GM23338 (cell line): ENCODE measurements at places on chromosomes 6 and 20.

GRCh38 chr6:34055223-34055933 lies 90.5 kb downstream of the GRM4 start:
- peak; percentile 82 for DNase-seq

DNA sequence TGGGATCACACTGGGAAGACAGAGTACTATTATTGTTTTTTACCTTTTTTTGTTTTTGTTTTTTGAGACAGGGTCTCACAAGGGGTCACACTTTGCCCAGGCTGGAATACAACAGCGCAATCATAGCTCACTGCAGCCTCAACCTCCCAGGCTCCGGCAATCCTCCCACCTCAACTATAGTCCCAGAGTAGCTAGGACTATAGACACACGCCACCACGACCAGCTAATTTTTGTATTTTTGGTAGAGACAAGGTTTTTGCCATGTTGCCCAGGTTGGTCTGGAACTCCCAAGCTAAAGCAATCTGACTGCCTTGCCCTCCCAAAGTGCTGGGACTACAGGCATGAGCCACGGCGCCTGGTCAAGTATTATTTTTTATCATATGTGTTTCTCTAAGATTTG lies 81.0 kb downstream of the ZMYND8 start:
- no peak for DNase-seq

DNA sequence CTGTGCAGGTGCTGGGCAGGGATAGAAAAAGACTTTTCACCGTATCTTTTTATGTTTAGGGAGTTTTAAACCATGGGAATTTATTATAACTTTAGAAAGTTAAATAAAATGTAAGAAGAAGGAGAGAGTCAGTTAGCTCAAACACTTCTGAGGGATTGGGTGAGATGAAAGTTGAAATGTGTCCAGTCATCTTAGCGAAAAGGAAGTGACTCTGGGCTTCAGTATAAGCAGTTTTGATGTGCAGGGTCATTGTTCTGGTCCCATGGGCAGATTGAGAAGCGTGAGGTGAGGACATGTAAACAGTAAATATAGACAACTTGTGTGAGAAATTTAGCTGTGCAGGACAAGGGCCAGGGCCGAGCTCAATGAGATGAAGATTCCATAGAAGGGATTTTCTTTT lies 66.9 kb downstream of the TOX2 start:
- DNase-seq: no peak

GRCh38 chr6:121694389-121694788 lies 258.9 kb downstream of the GJA1 start:
- no peak for DNase-seq

DNA sequence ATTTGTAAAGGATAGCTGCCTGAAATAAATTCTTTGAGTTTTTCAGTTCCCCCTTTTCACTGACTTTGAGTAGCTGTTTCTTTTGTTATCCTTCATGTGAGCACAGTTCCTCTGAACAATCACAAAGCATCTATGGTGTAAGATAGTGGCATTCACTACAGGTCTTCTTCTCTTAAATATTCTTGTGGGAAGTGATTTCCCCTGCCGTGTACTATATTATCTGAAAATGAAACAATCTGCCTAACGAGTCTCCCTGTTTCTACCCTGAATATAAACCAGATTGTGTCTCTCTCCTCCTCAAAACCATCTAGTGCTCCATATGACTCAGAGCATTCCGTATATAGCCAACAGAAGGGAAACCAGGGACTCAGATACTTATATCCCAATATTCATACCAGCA lies 380.1 kb upstream of the SOX4 start:
- no peak for DNase-seq

GRCh38 chr6:40586369-40587201 lies 579 bp downstream of the LRFN2 start:
- no peak for DNase-seq

DNA sequence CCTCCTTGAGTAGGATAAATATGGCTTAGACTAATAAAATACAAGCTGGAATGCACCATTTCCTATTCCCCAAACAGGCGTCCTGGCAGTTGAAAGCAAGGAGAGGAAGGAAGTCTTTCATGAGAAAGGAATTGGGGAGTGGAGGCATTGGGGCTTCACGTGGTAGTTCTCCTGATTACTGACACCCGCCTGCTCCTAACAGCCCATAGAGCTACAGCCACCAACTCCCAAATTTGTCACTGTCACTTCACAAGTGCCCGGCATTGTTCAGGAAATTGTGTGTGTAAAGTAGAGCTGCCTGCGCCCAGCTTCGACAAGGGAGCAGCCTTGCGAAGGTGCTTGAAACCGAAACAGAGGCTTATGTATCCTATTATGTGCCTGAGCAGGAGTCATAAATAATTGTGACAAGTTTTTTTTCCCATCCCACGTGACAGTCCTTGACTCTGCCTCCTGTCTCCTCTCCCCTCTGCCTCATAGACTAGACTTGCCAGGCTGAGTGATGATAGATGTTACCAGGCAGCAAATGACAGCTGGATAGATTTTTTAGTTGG lies 301.7 kb upstream of the ZFP64 start:
- DNase-seq: no peak

GRCh38 chr6:36443471-36444428 lies 950 bp downstream of the KCTD20 start:
- DNase-seq: peak; percentile 79

- DNase-seq: no peak
These were observed 143.9 kb upstream of the INSM1 start for GRCh38 chr20:20223981-20224380.

- DNase-seq: no peak
These were observed 20.3 kb downstream of the TRAF3IP2 start for GRCh38 chr6:111585241-111585973.

DNA sequence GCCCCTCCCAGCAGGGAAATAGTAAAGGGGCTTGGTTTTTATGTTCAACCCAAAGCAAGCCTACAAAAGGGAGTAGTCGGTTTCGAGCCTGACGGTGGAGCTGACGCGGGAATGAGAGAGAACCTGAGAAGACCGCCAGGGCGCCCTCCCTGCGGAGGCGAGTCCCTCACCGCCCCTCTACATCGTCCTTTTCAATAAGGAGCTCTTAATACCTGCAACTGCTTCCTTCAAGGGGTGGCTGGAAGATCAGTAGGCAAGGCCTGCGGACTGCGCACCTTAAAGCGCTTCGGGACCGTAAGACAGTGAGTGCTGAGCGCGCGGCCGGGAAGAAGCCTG lies 709 bp upstream of the ZNF76 start:
- peak; percentile 67 for DNase-seq

DNA sequence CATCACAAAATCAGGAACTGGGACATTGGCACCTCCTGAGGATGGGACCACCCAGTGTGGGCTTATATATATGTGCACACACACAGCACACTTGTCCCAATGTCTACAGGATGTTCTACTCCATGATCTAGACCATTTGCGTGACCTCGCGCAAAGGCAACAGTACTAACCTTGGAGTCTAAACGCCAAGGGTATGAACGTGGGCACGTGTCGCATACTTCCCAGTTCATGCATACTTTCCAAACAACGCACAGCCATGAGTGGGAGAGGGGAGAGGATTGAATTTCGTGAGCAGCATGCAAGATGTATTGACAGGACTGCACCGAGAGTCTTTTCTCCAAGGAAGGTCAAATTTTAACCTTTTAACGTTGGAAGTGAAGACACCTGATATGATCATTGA lies 214.2 kb upstream of the QKI start:
- no peak for DNase-seq

GRCh38 chr6:6661684-6662083 lies 73.2 kb downstream of the LY86 start:
- DNase-seq: no peak

GRCh38 chr20:63819224-63819921 lies 11.7 kb downstream of the ZBTB46 start:
- peak; percentile 59 for DNase-seq

DNA sequence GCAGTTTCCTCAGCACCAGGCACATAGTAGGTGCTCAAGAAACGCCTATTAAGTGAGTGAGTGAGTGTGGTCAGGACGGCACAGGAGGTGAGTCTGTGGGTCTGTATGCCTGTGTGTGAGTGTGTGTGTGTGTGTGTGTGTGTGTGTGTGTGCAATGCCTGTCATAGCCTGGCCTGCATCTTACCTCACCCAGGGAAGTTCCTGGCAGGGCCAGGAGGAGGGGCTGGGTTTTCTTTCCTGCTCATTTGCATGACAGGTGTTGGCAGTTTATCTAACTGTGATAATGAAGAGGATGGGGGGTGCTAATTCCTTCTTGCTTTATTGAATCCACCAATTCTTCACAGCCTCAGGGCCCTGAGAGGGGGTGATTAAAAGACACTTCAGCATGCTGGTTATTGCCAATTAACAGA lies 146.7 kb upstream of the MLN start:
- DNase-seq: peak; percentile 70

GRCh38 chr6:127053032-127053874 lies 65.2 kb upstream of the RSPO3 start:
- no peak for DNase-seq

DNA sequence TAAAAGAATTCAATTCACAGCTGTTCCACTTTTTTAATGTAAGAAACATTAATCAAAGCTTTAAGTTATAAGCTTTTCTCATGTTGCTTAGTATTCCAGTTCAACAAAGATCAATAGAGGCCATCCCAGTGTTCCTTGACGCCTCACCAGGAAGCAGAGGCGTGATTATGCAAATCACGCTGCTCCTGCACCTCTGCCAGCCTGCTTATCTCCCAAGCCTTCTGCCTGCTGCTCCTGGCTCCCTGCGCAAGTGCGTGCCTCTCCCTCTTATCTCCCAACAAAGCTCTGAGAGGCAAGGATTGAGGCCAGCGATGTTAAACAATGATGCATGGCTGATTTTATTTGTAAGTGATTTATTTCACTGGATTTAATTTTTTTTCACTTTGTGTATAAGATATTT lies 42.8 kb downstream of the INSM1 start:
- peak; percentile 76 for DNase-seq

GRCh38 chr20:32965581-32966373 lies 38.5 kb downstream of the SUN5 start:
- DNase-seq: no peak

DNA sequence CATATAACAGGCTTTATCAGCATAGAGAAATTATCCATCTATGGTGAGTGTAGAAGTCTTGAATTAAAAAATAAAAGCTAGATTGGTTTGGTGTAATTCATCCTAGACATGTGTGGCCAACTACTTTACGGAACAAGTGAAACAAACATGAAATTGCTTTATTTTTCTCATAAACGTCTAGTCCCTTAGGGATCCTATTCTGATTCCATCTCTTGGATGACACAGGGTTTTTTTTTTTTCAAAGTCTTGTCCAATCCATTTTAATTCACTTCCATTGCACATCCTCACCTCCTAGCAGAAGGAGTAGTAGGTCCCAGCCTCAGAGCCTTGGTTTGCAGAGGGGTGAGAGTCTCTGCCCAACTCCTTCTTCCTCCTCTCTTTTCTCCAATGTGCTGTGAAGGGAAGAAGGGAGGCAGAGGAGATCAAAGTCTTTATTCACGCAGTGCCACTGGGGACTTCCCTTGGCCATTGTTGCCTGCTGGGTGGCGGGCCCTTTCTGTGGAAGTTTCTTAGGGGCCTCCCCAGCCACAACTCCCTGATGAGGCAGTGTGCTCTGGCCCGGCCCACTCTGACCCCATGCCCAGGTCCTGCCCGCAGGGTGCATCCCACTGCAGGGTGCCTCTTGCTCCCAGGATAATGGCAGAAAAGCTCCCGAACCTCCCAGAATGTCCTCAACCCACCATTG lies 104.4 kb upstream of the SNX9 start:
- no peak for DNase-seq

DNA sequence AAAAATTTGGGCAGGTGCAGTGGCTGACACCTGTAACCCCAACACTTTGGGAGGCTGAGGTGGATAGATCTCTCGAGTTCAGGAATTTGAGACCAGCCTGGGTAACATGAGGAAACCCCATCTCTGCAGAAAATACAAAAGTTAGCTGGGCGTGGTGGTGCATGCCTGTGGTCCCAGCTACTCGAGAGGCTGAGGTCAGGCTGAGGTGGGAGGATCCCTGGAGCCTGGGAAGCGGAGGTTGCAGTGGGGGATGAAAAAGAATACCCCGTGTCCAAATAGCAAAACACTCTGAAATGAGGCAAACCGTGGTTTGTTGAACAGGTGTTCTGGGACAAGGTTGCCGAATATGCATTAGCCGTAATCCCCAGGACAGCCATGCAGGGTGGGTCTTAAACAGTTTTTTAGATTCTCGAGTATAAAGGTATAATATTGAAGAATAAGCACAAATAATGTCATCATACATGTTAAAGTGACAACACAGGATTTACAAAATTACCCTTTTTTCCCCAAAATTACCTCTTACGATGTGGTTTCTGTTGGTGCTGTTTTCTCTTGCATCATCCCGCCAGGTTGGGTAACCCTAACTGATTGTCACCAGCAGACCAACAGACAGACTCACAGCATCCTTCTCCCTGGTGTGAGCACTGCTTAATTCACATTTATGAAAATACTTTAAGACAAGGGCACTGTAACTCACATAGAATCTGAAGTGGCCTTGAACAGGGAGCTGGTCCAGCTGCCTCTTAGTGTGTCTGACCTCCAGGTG lies 9.1 kb downstream of the DNAJC5 start:
- DNase-seq: no peak
